Ovary (tissue), 10 donors: ENCODE measurements at places on chromosomes 13 and 19. TPM values are rescaled to one million over a fixed set of nuclear protein-coding genes. Genes with fewer than 3 reads are reported as not detected.

The CEACAM1 gene
- polyA plus RNA-seq: 1.4 TPM

The TUBB4A gene
- 47.1 TPM for polyA plus RNA-seq

The ZNF417 gene
- 7.6 TPM for polyA plus RNA-seq

The RSPH6A gene
- not detected for polyA plus RNA-seq

DNA sequence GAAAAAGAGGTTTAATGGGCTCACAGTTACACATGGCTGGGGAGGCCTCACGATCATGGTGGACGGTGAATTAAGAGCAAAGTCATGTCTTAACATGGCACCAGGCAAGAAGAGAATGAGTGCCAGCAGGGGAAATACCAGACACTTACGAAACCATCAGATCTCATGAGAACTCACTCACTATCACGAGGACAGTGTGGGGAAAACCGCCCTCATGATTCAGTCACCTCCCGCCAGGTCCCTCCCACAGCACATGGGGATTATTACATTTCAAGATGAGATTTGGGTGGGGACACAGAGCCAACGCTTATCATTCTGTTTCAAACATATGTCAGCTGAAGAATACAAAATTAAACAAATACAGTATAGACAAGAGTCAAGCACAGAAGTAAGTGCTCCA is 165.1 kb downstream of the PCCA start:
- DNase-seq: no peak

GRCh38 chr19:52742516-52742915 is 7.7 kb upstream of the ZNF611 start:
- no peak for DNase-seq

DNA sequence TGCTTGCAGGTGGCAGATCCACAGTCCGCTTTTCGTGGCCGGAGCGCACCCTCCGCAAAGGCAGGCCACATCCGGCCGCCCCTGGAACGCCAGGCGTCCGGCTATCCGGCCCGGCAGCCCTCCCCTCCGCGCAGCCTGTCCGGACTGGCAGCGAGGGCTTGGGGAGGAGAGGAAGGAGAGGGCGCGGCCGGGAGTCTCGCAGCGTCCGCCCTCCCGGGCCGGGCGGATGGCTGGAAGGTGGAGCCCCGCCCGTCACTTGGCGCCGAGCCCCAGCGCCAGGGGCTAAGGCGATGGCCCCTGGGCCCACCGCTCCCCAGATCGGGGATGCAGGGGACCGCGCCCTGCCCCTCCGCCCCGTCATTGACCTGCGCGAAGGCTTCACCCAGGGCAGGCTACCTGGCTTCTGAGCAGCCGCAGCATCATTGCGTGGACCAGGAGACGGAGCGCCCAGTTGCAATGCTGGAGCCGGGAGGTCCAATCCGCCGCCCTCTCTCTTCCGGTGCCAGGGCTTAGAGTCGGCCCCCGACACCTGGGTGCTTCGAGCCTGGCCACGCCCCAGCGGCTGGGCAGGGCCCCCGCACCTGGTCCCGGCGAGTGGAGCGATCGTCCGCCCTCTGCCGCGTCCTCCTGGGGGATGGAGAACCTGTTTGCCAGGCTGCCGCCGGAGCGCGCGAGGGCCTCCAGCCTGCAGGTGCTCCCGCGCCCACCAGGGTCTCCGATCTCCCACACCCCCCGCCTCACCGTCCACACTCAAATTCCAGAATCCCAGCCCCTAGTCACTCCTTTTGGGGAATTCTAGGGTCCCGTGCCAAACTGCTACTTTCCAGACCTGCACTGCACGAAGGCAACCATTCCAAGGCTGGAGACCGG is at the start of gene FUT1:
FUT1 (minus strand) TSS at position 146 of the 870 bp plus-strand sequence. CDS start 1,360 bp downstream, outside the sequence.
- no peak for DNase-seq

- no peak for DNase-seq
Observed at GRCh38 chr19:4023600-4024398, 16.3 kb downstream of the PIAS4 start.

GRCh38 chr13:68234274-68234673 is 1004.1 kb upstream of the PCDH9 start:
- DNase-seq: no peak

DNA sequence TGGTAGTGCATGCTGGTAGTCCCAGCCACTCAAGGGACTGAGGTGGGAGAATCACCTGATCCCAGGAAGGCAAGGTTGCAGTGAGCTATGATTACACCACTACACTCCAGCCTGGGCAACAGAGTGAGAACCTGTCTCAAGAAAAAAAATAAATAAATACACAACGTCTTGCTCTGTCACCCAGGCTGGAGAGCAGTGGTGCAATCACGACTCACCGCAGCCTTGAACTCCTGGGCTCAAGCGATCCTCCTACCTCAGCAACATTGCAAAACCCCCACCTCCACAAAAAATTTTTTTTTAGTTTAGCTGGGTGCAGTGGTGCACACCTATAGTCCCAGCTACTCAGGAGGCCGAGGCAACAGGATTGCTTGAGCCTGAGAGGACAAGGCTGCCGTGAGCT is 8.8 kb downstream of the TPM4 start:
- no peak for DNase-seq

DNA sequence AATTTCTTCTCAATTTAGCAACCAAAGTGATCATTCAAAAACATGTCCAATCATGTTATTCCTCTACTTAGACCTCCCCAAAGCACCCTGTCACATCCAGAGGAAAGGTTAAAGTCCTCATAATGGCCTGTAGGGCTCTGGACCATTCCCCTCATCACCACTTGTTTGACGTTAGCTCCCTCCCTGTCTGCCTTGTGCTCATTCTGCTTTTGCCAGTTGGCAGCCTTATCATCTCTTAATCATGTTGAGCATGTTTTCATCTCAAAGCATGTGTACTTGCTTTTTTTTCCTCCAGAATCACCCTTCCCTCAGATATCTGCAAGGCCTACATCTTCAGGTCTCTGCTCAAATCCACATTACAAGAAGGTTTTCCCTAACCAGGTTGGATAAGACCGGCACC is 25.9 kb downstream of the UBAC2 start:
- no peak for DNase-seq
